ENCODE measurements at places on chromosomes 16 and 17.

GRCh38 chr16:4673387-4674046 is 19.8 kb upstream of the NUDT16L1 start:
- DNase-seq = no peak

- DNase-seq = no peak
Observed at GRCh38 chr16:86363836-86364618, 146.3 kb upstream of the FOXF1 start.

- DNase-seq = no peak
Observed at GRCh38 chr17:50556803-50557202, 3.7 kb upstream of the CACNA1G start.

DNA sequence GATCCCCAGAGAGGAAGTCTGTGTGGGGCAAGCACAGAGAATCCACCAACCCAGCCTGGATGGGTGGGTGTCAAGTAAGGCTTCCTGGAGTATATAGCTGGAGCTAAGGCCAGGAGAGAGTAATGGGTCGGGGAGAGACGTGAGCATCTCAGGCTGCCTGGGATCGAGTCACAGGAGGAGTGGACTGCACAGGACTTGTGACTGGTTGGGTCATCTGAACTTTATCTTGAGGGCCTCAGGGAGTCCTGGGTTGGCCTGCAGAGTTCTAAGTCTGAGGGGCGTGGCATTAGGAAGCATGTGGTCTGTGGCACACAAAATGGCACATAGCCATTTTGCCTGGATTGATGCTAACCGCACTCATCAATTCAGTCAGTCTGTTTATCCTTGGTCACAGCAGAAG is 1.5 kb downstream of the PLA2G15 start:
- DNase-seq = no peak

- no peak for DNase-seq
Observed at GRCh38 chr16:2460391-2460713, 443 bp downstream of the TEDC2 start.

DNA sequence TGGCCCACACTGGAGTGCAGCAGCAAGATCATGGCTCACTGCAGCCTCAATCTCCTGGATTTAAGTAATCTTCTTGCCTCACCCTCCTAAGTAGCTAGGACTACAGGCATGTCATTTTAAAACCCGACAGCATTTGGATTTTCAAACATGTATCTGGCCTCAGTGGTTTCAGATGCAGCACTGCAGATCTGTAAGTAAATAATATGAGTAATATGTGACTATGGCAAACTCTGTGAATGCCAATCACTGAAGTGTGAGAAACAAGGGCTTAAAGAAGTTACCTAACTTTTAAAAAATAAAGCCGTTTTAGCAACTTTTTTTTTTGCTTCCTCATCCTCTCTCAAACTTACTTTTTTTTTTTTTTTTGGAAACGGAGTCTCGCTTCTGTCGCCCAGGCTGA is 11.9 kb downstream of the CEP20 start:
- DNase-seq = no peak

DNA sequence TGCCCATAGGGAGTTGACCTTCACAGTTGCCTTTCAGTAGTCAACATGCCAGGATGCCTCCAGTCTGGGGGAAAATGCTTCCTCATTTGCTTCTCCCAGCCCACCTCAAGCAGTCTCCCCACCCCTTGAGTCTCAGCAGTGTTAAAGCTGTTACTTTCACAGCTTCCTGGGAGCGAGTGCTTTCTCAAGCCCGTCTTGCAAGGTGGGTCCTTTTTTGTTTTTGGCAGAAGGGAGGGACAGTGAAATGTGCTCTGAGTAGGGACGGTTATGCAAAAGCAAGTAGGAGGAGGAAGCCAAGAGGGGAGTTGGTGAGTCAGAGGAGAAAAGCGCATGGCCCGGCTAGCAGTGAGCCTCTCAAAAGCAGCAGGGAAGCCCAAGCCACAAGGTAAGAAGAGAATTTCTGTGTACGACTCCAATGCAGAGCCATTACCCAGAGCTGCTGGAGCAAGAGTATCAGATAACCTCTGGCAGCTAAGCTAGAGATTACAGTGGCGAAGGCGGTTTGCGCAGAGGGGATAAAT is at the start of gene CHST4:
TSS of gene CHST4 (plus strand) at position 316 of the 521 bp plus-strand sequence. CDS start 10,252 bp downstream, outside the sequence.
- DNase-seq = no peak

GRCh38 chr16:11479916-11480315 is 106.8 kb downstream of the LITAF start:
- DNase-seq = no peak

DNA sequence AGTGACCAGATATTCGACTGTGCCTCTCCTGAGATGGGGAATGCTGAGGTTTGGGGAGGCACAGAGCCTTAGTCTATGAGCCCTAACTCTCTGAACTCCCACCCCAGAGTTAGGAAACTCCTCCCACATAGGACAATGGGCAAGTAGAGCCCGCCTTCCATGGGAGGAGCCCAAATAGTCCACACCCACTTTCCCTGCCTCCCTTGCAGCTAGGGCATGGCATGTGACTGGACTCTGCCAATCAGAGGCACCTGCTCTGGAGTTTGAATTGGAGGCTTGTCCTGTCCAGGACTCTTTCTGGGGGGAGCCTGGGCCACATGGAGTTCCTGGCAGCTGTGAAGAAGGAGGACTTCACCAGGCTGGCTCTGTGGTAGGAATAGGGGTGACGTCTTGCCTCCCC is 48.4 kb downstream of the SOCS1 start:
- DNase-seq = no peak

DNA sequence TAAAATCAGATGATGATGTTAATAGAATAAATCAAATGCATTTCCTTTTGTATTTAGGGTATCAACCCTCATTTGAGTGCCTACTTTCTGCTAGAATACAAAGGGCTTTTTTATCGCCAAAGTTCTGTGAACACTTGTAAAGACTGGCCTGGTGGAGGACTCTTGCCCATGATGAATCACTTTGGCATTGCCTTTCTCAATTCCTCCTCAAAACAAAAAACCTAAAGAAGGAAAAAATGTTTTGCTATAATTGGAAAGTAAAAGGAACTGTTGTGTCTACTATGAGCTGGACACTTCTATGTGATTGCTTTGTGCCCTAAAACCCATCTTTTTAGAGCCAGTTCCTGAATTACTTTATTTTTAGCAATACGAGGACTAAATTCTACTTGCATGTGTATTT is 13.0 kb upstream of the DHRS11 start:
- no peak for DNase-seq

DNA sequence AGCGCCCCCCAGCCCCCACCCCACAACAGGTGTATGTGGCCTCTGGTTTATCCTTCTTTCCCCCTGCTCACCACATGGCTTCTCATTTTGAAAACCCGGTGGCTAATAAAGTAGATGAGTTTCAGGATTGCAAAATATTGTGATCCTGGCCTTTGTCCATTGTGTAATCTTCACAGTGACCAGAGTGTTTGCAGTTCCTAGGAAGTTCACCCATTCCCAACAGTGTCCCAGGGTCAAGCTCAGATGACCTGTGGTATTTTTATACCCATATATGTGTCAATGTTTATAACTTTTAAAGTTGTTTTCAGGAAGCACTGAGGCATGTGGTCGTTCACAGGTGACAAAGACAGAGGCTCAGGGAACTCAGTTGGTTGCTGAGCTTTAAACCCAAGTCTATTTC is 721.9 kb downstream of the WWOX start:
- no peak for DNase-seq

DNA sequence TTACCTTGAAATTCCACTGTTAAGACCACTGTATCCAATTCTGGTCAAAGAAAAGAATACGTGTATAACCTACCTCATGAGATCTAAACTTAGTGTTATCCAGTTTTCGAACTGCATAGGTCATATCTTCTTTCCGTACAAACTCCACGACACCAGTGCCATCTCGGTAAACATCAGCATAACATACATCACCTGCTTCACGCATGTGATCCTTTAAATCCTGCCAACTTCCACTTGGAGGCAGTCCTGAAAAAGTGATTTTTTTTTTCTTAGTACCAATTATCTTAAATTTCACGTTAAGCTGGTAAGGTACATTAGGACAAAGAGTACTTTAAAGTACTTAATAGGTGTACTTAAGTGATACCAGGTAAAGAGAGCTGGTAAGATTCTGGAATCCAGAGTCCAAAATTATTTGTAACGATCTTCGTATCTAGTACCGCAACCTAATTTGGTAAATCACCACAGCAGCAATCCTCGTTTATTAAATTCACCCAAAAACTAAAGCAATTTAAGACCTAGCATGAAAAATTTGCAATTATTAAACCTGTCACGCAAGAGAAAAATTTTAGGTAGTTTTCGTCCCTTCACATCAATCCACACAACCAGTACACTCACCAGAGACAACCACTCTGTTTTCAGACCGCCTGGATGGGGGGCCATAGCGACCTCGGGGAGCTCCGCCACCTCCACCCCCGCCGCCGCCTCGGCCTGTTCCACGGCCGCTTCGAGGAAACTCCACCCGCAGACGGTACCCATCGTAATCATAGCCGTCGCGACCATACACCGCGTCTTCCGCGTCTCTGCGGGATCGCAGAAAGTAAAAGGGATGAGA is 1.1 kb downstream of the SRSF1 start:
- no peak for DNase-seq

DNA sequence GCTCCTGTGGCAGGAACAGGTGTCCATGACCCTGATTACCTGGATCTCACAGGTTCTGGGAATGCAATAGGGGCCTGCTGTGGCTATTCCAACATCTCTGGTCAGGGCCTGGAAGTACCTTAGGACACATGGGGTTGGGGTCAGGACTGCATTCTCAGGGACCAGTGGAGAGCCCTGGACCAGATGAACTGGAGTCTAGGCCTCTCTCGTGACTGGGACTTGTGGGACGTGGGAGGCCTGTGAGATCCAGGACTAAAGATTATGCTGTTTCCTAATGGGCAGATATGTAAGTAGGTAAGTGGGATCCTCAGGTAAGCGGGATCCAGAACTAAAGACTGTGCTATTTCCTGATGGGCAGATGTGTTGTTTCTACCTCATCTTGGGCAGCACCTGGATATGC is 16.2 kb upstream of the CD300A start:
- no peak for DNase-seq

GRCh38 chr17:42474276-42474675 is 15.6 kb downstream of the ATP6V0A1 start:
- no peak for DNase-seq

DNA sequence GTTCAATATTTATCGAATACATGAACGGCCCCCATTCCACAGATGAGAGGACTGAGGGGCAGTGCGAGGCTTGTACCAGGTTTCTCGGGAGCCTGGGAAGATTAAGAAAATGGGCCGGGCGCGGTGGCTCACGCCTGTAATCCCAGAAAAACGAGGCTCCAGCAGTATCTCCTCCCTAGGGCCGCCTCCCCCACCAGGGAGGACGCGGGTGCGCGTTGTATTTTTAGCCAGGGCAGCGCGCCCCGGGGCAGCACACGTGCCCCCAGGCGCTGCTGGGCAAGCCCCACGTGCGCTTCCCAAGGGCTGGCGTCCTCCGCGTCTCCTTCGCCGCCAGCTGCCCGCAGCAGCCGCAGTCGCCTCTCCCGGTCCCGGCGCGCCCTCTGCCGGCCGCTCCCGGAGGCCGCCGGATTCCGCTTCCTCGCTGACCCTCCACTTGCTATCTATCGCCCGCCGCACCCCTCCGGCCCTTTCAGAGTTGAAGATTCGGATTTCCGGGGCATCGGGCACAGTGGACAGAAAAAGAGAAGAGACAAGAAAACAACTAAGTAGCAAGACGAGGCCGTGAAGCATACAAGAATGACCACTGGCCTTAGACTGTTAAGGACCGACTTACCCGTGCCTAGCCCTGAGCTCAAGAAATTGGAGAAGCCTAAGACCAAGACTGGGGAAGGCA is 1.9 kb upstream of the YBX2 start:
- peak; percentile 58 for DNase-seq

- no peak for DNase-seq
Observed at GRCh38 chr16:15954814-15955151, 5.4 kb downstream of the ABCC1 start.

DNA sequence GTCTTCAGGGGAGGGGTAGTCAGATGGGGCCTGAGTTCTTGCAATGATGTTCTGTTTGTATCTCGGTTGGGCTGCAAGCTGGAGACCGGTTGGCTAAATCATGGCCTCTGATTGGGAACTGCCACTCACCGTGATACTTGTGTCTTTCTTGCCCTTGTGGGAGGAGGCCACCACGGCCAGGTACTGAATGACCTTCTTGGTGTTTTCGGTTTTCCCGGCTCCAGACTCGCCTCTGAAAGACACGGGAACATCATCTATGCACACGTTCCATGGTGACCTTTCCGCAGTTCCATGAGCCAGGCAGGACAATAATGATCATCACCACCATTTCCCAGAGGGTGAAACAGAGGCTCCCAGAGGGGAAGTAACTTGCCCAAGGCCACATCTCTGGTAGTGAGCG is 70.3 kb downstream of the MYH11 start:
- no peak for DNase-seq

DNA sequence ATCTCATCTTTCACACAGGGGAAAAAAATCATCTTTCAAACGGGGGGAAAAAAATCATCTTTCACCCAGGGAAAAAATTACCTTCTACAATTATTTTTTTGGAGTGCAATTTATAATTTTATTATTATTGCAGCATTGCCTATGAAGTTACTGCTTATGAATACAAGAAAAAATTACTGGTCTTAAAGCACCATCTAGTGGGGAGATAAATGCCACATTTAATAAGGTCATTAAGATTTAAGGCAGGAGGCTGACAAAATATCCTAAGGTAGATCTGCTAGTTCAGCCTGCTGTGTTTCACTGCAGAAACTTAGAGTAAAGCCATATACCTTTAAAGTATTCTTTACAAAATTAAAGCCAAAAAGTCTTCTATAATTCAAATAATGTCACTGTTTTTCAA is 13.7 kb downstream of the SHCBP1 start:
- DNase-seq = no peak

- DNase-seq = peak; percentile 34
Observed at GRCh38 chr17:17391668-17392370, 85.0 kb upstream of the MED9 start.

DNA sequence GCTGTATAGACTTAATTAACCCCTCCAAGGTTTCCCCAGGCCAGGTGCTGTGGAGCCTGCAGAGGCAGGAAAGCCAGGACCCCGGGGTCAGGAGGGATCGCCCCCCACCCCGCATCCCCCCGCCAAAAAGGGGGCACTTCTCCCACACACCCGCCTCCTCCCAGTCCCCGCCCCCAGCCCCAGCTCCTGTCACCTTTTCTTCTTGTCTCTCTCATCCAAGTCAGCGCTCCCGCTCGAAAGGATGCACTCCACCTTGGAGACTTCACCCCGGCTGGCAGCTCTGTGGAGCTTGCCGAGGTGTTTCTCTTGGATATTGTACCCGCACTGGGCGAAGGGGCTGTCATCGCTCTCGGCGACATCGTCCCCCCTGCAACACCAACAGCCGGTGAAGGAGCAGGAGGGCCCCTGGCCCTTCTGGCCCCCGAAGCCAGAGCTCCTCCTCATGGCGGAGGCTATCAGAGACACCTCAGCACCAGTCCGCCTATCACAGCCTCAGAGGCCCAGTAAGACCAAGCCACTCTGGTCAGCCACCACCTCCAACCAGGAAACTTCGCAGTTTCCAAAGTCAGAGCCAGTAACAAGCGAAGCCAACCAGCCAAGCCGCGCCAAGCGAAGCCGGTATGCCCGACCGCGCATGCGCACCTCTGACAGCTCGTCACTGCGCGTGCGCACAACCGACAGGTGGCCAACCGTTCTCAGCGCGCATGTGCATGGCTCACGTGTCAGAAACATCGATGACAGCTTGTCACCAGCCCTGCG is 52.5 kb downstream of the SHCBP1 start:
- DNase-seq = no peak
